ENCODE measurements at places on chromosomes 3 and 15.

GRCh38 chr3:162704238-162704637 is 1207.6 kb downstream of the OTOL1 start:
- DNase-seq, result no peak

DNA sequence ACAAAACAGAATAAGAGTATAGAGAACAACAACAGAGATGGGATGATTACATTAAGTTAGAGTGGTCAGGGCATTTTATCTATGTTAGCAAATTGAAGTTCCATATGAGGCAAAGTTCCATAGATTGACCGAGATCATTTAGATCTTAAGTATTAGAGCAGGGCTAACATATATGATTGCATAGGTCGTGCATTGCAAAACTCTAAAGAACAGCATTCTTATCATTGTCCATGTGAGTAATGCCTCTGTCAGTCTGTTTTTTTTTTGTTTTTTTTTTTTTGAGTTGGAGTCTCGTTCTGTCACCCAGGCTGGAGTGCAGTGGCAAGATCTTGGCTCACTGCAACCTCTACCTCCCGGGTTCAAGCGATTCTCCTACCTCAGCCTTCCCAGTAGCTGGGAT is 341.7 kb upstream of the KCNH8 start:
- DNase-seq, result no peak

DNA sequence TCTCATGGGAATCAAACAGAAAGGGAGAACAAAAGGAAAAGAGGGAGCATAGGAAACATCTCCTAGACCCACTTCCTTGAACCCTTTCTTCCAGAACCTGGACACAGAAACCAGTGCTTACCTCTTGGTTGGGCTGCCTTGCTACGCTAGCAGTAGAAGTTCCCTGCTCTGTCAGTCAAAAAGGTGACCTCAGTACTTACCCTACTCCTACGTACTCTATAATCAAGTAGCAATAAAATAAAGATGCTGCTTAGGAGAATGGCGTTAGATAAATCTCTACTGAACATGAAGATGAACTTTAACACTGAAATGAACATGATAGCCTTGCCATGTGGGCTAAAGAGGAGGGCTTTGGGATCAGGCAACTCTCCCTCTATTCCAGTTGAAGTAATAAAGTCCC is 7.4 kb downstream of the VEPH1 start:
- DNase-seq, result no peak

DNA sequence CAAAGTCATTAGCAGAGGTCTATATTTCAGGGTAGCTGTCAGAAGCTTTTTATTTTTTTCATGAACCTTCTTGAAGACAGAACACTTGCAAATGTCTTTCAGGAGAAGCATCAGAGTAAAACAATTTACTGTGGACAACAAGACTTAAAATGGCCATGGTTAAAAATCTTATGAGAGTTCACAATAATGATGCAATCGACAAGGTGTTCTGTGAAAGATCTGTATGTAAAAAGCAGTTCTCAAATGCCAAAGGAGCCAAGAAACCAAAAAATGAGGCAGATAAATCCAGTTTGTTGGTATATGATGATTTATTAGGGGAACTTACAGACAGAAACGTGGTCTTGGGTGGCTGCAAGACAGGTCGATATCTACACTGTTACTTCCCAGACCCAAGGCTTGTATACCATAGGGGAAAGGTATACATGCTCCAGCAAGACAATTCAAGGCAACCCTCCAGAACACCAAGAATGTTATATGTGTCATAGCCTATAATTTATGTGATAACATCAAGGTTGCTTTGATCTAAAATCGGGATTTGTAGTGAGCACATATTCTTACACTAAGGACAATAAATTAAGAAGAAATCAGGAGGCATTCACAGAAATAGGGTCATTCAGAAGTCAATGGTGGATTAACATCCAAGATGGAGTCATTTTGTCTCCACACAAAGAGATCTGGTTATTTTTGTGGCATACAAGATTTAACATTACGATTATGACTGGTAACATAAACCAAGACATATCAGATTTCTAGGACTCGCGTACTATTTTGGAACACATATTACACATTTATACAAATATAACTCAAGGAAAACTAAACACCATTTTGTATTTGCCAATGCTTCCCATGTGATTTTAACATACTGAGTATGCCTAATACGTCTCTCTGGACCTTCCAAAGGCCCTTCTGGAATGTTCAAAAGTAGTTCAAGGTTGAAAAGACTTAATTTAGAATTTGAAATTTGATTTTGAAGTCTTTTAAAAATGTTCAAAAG is 316.4 kb downstream of the THSD4 start:
- DNase-seq, result no peak

- DNase-seq, result no peak
These were observed 7.1 kb downstream of the COL8A1 start for GRCh38 chr3:99645277-99646106.

DNA sequence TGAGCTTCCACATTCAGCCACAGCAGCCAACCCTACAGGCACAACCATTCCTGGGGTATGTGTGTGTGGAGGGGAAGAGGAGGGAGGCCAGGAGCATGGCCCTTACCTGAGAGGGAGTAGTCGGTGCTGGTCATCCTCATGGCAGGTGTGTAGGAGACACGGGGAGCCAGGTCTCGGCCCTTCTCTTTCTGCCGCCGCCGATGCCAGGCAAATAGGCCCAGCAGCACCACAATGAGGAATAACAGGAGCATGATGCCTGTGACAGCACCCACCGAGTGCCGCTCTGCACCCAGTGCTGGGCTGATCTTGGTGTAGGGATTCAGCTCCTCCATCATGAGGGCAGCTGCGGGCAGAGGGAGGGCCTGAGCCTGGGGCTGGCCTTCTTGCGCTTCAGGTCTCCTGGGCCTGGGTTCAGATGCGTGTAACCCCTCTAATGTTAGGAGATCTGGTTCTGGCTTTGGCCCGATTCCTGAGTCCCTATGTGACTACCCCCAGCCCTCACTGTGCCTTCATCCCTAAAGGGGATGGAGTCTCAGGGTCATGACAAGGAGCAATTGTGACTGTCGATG is 44.4 kb downstream of the RAB11A start:
- no peak for DNase-seq

- DNase-seq, result no peak
These were observed 70.1 kb downstream of the CD200 start for GRCh38 chr3:112403103-112403502.

GRCh38 chr15:81060907-81061306 is 60.2 kb downstream of the TLNRD1 start:
- no peak for DNase-seq

DNA sequence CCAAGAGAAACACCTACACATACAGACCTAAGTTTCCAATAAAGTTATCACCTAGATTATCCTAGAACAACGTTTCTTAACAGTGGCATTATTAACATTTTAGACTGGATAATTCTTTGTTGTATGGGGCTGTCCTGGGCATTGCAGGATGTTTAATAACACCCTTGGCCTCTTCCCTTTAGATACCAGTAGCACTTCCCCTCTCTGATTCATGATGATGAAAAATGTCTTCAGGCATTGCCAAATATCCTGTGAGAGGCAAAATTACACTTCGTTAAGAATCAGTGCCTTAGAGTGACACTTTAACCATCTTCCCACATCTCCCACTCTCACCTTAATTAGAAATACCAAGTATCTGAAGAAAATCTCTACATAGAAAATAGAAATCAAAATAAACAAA is 352.6 kb downstream of the CGGBP1 start:
- no peak for DNase-seq

DNA sequence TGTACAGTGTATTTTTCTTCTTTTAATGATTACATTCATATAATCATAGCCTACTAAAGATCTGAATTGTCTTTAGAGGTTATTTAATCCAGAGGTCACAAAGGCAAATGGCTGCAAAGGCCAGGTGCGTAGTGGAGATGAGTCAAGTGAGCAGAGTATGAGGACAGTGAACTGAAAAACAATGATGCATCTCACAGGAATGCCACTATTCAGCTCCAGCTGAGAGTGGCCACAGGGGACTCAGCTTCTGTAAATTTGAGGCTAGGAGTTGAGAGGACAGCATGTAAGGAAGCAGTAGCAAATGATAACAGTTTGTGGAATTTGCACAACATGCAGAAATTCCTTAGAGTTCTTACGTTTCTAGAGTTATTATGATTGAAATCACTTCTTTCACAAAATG is 50.4 kb downstream of the COL6A5 start:
- DNase-seq, result no peak

DNA sequence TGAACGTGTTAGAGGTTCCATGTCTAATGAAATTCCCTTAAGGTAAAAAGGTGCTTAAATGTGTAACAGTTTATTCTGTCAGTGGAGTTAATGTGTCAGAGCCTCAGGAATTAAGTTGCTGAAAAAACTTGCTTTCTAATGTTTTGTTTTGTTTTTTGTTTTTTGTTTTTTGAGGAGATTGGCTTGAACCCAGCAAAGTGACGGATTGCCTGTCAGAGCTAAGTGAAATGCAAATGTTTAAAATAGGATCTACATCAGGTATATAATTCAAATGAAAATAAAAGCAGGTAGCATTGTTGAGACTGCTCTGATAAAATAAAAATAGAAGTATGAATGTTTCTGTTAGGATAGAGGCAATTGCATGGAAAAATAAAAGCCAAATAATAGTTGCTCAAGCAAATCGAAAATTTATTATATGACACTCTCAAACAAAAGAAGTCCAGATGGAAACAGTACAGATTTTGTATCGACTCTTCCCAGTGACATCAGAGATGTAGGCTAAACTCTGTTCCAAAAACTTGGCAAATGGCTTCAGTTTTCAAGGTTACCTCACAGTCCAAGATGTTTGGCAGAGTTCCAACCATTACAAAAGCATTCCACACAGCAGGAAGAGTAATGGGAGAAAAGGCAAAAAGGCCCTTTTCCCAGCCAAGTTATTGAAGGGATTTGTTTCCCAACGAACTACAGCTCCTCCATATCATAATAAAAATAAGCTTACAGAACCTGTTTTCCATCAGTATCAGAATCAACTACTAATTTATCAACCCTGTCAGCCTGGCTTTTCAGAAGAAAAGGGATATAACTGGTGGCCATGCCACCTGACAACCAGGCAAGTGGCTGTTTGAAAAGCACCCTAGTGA is 291.0 kb downstream of the TBL1XR1 start:
- no peak for DNase-seq

DNA sequence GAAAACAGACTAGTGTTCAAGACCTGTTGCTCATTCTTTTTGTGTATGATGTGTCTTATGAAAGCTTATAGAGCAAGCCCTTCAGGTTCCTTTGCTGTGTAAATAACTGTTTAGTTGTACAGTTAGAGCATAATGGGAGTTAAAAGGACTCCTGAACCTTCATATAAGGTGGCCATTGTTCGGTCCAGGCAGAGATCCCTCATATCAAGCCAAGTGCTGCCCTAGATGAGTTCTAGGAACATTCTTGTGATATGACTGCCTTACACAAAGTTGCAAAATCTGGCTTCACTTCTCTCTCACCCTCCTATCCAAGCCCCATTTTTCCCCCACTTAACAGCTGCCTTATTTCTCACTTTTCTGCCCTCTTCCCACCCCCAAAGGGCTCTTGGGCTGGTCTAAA is 26.9 kb downstream of the GYG1 start:
- no peak for DNase-seq

GRCh38 chr3:184186184-184186901 is at the start of gene ABCF3:
Gene ABCF3, plus strand, starts transcription at chr3:184186199. Its CDS starts 9 bp downstream, at chr3:184186208.
- DNase-seq, result no peak

DNA sequence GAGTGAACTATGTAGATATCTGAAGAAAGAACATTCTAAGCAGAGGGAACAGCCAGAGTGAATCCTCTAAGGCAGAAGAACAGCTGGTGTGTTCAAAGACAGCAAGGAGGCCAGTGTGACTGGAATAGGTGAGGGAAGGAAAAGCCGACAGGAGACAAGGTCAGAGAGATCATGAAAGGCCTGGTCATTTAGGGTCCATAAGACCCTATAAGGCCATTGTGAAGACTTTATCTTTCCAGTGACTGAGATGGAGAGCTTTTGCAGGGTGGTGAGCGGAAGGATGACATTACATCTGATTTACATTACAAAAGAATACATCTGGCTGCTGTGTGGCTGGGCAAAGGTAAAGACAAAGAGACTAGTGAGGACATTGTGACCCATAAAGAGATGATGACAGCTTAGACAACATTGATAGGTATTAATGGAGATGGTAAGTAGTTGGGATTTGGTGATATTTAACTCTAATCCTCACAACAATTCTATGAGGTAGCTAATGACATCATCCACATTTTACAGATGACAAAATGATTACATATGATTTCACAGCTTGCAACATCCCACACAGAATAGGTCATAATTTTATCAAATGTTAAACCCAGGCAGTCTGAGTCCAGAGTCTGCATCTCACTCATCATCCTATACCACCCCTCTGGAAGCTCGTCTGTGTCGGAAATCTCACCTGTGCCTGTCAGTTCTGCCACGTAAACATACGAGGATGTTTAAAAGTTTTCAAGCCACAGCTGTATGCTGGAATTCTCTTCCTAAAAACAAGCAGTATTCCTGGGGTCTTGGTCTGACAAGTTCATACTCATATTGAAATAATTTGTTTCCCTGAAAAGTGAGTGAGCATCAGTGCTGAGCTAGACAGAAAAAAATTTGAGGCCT is 70.2 kb upstream of the PIK3R4 start:
- no peak for DNase-seq

DNA sequence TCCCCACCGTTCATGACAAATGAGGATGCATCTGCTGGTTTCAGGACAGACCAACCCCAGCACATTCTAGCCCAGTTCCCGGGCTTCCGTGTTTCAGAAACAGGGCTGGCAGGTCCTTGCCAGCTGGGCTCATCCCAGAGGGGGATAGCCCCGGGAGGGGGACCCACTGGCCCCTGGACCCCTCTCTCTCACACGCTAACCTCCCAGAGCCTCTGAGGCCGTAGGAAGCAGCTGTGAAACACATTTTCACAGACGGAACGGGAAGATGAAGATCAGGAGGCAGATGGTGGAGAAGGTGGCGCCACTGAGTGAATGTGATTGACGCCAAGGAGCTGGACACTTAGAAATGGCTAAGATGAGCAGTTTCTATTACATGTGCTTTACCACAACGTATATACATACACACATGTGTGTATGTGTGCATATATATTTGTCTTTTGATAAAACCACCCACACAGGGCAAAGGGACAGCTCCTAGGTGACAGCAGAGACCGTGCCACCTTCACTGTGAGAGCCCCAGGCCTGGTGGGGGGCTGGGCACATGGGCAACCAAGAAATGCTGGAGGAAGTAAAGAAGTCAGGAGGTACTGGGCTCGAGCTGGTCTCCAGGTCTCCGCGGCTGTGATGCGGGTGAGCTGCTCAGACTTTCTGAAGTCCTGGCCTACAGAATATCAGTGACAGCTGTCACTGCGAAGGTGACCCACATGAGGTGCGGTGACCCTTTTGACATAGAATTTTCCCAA is 168.6 kb upstream of the IQSEC1 start:
- DNase-seq, result no peak

- DNase-seq, result no peak
These were observed 1.0 kb downstream of the DTWD1 start for GRCh38 chr15:49621887-49622286.
